ENCODE measurements at places on chromosomes 12 and 14.

DNA sequence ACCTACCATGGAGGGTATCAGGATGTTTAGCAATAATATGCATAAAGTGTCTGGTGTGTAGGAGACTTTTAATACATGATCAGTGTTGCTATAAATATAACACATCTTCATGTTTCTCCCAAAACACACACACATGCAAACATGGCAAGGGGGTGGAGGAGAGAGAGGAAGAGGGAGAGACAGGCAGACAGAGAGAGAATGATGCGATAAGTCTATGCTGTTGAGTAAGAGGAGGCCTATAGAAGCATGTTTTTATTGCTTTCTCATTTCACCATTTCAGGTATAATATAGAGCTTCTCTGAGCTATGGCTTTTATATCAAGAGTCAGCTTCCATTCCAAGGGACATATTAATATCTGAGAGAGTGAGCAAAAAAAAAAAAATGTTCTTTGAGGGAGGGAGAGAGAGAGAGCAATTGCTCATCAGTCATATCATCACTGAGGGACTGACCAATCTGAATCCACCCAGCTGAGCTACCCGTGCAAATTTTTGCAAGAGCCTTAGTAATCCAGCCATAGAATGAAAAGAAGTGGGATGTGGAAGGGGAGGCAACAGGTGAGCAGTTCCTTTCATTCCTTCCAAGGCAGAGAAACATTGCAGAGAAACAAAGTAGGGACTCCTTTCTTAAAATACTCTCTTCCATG lies 54.8 kb upstream of the RASSF8 start:
- DNase-seq = no peak

GRCh38 chr14:75877292-75877691 lies 104.5 kb downstream of the TGFB3 start:
- DNase-seq = no peak

- DNase-seq = no peak
Observed at GRCh38 chr14:90985601-90986242, 74.7 kb downstream of the RPS6KA5 start.

DNA sequence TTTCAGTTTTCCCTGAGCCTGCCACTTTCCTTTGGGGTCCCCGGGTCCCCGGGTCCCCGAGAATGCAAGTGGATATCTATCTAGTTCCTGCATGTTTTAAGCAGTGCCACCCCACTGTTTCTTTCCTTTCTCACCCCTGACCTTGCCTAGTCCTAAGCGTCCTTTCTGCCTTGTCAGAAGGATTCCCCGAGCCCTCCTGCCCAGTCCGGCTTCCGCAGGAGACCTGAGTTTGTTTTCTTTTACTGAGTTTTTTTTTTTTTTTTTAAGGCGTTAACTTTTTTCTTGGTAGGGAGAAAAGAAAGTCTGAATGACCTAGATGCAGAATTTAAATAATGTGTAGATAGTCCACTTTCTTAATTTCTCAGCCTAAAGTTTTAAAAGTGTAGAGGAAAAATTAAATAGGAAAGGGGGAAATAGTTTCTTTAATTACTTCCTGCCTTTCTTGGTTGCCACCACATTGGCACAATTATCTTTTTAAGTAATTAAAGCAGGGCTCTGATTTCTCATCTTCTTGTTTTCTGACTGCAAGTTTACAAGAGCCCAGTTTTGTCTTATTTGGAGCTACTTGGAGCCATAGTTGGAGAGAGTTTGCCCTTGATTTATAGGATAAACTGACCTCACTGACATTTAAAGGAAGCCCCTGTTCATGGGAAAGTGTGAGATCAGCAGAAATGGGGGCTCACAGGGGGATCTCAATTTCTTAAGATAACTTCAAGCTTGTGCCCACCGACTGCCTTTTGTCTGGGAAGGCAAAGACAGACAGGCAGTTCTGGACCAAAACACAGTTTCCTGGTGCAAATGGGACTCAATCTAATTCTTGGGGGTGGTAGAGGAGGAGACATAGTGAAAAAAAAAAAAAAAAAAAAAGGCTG lies 2.9 kb downstream of the PAX9 start:
- DNase-seq = no peak

- DNase-seq = no peak
Observed at GRCh38 chr12:15323480-15323879, 1.2 kb downstream of the PTPRO start.

- no peak for DNase-seq
Observed at GRCh38 chr14:39762576-39763401, 330.6 kb upstream of the FBXO33 start.

GRCh38 chr12:21718403-21718802 lies 56.1 kb downstream of the KCNJ8 start:
- no peak for DNase-seq

DNA sequence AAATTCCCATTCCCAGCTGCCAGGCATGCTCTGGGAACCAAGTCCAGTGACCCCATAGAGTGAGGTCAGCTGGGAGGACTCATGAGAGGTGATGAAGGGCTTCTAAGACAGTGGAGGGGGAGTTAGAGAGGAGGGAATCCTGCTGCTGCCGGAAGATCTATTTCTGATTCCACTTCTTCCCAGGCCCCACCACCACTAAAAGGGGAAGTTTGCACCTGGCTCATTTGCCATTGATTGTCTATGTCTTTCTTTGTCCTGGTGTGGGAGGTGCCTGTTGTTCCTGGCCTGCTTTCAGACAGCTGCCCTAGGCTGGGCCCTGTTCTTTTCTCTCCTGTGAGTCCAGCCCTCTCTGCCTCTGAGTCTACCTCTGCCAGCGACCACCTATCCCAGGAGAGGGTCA lies 3.0 kb upstream of the KRT6A start:
- peak; percentile 22 for DNase-seq

DNA sequence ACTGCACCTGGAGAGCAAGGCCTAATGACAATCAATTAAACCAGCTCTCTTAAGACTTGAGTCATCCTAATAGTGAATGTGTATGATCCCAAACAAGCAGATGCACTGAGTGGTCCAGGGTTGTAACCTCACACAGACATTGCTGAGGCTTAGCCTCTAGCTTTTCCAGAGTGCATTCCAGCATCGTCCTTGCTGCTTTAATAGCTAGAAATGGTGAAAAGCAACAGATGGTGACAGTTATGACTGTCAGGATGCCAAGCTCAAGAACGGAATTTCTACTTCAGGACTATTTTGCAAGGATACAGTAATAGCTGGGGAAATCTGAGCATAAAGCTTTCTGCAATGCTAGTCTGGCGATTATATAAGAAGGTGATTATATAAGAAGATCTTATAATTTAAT lies 34.6 kb downstream of the PTPRR start:
- no peak for DNase-seq

DNA sequence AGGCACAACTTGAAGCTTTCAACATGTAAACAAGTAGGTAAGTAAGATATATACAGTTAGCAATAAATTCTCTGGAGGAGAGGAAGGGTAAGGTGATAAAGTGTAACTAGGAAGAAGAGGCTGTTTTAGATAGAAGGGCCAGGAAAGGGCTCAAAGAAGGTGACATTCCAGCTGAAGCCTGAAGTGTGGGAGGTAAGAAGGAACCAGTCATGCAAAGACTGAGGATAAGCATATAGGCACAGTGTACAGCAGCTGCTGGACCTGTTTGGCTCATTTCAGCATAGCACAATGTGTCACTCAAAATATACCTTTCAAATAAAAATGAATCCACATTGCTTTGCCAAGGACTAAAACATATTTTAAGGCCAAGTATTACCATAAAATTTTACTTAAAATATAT lies 28.6 kb upstream of the ARL1 start:
- no peak for DNase-seq

DNA sequence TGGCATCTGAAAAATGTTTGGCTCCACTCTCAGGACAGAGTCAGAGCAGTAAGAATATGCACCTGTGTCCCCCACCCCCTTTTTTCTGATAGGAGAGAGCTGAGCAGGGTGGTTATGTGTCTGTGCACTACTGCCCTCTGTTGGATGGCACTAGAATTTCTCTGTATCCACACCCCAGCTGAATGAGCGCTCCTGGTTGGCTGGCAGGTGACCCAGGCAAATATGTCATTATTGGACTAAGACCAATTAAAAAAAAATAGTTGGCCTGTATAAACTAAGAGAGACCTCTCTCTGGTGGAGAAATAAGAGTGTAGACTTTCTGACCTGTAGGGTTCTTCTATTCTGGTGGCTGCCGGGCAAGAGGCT lies 107.0 kb downstream of the PTCSC3 start:
- DNase-seq = peak; percentile 53

DNA sequence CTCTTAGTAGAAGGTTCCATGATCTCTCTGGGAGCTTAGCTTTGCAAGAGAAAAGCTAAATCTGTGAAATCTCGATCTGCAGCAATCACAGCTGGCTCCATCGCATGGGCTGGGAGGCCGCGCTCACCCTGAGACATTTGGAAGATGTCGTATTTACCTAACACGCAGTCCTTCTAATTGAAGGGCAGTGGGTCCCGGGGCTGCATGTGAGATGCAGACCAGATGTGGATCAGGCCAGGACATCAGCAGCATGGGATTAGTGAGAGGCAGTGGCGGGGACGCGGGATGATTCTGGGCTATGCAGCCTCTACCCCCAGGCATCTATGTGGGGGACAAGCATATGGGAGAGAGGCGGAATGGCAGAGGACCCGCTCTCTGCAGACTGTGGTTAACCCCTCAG lies 312.4 kb upstream of the RTL1 start:
- no peak for DNase-seq

DNA sequence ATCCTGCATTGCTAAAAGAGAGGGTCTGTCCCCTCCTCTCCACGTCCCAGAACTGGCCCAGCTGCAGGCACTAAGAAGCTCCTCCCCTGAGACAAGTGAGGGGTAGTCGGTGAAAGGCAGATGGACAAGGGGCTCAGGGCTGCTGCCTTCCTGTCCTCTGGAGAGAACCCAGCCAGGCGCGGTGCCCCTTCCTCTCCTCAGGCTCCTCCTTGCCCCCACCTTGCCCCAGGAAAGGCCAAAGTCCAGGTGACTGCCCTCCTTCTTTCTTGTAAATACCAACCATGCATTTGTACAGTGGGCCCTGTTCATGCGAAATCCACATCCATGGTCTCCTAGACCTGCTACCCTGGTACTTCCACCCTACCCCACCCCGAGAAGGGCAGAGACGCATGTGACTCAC lies 9.7 kb downstream of the PPP1R1A start:
- no peak for DNase-seq

DNA sequence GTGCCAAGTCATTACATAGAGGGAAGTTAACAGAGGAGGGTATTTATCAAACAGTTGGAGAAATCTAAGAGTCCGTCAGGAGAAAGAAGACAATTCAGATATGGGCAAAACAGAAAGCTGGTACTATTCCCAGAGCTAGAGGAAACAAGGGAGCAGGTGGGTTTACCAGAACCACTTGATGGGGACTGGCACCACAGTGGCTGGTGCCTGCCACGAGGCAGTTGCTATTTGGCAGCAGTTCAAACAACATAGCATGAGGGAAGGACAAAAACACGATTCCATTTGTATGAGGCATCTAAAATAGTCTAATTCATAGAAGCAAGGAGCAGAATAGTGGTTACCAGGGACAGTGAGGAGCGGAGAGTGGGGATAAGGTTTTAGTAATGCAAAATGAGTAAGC lies 24.6 kb upstream of the KLRD1 start:
- DNase-seq = no peak

GRCh38 chr12:121511916-121512315 lies 68.9 kb downstream of the KDM2B start:
- no peak for DNase-seq

GRCh38 chr14:104092931-104093365 lies 7.4 kb downstream of the ASPG start:
- DNase-seq = no peak

GRCh38 chr12:90360300-90360699 lies 594.7 kb downstream of the CCER1 start:
- no peak for DNase-seq

DNA sequence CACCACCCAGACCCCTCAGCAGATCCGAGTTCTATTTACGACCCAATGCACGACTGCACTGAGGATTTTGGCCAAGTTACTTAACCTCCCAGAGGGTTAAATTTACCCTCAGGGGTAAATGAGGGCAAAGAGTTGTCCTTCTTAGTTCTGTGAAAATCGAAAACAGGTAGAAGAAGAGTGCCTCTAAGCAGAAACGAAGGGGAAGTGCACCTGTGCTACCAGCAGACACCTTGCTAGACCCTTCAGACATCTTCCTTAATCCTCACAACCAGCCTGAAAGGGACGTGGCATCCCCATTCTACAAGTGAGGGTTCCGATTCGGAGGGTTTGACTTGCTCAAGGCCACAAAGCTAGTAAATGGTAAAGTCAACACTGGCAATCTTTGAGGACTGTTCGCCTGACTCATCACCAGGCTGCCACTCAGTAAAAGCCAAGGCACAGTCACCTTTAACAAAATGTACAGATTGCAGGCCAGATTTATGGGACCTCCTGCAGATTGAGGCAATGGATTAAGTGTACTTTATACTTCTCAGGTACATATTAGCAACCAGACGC lies 1.6 kb downstream of the GSG1 start:
- DNase-seq = peak; percentile 47

DNA sequence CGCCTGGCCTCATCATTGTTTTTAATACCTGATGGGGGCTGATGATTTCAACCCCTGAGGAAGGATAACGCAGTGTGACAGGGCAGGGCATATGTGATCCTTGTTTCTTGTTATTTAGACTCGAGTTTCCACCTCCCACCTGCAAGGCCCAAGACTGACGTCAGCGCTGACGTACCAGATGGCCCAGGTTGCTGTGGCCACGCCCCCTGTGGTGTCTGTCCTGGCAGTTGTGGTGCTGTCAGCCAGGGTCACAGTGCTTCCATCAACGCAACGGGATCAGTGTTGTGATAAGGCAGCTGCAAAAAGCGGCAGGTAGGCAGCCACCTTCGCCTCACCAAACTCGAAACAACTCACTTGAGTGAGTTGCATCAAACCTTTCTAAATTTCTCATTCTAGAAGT lies 18.4 kb downstream of the DDX51 start:
- DNase-seq = no peak

DNA sequence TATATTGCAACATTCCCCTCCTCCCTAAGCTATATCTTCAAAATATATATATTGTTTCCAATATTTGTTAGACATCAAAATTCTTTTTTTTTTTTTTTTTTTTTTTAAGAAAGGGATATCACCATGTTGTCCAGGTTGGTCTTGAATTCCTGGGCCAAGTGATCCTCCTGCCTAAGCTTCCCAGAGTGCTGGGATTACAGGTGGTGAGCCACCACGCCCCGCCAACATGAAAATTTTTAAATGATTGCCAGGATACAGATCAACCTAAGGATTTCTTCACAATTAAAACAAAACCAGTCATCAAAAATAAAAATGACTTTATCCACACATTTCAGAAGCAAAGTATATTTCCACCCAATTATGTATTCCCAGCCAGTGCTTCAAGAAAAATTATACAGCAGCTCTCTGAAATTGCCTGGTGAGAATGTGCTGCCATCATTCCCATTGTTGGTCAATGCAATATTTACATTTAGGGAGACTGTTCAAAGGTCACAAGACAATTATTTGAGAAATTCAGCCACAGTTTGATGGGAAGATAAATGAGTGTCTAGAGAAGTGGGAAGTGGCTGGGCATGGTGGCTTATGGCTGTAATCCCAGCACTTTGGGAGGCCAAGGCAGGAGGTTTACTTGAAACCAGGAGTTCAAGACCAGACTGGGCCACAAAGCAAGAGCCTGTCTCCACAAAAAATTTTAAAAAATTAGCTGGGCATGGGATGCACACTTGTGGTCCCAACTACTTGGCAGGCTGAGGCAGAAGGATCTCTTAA lies 141.7 kb upstream of the AMIGO2 start:
- no peak for DNase-seq

- DNase-seq = no peak
Observed at GRCh38 chr14:48714366-48714765, 871.8 kb downstream of the RPS29 start.

GRCh38 chr14:20801726-20802125 lies 918 bp downstream of the RNASE1 start:
- no peak for DNase-seq

- DNase-seq = no peak
Observed at GRCh38 chr14:97116546-97116945, 319.4 kb downstream of the VRK1 start.

- DNase-seq = peak; percentile 48
Observed at GRCh38 chr14:64826845-64827244, 52.9 kb downstream of the SPTB start.

Data from NCI-H187 (cell line).